NCI-H1436 (cell line): ENCODE measurements at places on chromosomes 6 and 20.
A peak's percentile ranks its signal among the peaks of the same experiment; 100 is the strongest.

DNA sequence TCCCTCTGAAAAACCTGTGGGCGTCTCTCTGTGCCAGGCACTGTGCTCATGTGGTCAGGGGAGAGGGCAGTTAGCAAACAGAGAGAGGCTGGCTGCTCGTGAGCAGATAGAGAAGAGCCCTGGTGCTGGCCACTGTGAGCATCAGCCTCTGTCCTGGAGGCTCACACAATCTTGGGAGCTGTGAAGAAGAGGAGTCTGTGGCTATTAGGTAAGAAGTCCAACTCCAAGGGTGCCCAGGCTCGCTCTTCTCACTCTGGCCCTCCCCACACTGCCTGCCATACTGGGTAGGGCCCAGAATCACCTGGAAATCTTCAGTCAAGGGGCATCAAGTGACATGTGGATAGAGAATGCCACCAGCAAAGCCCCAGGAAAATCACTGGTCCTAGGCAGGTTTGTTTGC is 14.1 kb downstream of the SCML4 start:
- no peak for DNase-seq

DNA sequence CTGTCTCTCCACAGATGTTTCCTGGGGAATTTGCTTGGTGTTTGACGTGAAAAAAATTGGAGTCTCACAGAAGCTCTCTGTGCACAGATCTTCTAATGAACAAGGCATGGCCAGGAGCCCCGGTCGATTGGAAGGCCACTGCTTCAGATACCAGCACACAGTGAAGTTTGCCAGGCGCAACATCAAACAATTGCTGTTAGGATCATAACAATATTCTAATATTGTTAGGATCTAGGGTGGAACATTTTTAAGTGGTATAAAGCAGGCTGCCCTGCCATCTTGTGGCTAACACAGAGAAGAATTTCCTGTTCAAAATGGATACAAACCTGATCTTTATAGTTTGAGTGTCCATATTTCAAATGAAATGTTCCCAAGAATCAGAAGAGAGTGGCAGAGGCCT is 64.1 kb downstream of the C6orf118 start:
- no peak for DNase-seq

GRCh38 chr20:14219801-14220461 is 117.5 kb downstream of the FLRT3 start:
- DNase-seq, result peak; percentile 5

DNA sequence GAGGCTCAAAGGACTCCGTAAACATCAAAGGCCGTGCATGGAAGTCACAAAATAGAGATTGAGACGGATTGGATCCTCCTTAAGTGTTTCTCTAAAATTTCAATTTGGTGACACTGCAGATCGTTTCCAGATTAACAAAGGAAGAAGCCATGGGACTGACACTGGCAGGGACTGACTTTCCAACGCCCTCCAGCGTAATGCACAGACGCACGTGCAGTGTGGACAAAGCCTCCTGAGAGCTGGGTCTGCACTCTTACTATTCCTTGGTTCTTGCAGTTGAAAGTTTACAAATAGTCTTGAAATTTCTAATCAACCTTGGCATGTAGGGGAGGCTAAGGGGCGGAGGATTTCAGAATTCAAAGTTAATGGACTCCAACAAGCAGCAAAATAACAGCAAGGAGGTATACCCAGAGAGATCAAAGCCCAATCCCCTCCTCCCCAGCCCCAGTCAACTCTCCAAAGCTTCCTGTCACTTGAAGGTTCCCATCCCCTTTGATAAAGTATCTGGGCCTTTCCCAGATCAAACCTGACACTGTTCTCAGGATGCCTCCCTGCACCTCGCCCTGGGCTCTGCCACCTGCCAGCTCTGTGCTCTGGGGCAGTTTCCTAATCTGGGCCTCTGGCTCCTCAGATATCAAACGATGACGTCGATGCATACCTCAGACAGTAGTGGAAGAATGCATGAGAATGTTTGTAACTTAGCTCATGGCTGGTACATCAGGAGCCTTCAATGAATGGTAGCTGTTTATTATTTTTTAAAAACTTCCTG is 106.5 kb upstream of the TRAF3IP2 start:
- DNase-seq, result no peak

GRCh38 chr6:84082689-84083265 is 49.2 kb downstream of the MRAP2 start:
- peak; percentile 47 for DNase-seq

DNA sequence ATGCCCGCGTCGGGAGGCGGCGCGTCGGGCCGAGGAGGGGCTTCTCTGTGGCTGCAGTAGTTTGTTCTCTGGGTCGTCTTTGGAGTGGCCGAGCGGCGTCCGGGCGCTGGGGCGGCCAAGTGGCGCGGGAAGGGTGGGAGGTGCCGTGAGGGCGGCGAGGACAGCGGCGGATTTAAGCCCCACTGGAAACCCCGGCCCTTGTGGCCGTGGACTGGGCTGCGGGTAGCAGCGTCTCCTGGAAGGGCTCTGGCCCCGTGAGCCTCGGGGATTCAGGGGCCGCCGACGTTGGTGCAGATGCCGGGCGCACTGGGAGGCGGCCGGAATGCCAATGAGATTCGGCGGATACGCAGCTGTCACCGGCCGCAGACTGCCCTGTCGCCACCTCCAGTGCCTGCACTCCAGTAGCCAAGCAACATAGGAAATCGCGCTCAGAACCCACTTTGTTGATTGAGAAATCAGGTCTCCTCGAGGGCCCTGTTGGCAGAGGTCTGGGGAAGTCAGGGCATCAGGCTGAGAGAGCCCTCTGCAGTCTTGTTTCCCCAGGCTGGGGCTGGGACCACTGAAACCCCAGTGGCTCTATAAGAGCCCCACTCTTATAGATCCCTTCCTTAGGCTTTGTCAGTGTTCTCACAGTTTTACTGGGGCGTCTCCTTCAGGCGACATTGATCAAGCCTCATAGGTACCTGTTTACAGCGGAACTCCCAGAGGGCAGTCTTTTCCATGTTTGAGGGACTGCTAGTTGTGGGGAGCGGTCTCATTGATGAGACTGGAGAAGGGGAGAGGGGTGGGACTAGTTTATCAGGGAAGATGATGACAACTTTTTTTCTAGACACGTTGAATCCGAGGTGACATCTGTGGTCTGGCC is 642 bp downstream of the GZF1 start:
- DNase-seq, result no peak

- DNase-seq, result no peak
Observed at GRCh38 chr6:80235647-80236046, 129.2 kb downstream of the BCKDHB start.
